ENCODE measurements at places on chromosomes 1 and 21.

- DNase-seq, result no peak
Measured at GRCh38 chr1:24253571-24253970, 65.6 kb upstream of the GRHL3 start.

- DNase-seq, result no peak
Measured at GRCh38 chr1:157562515-157562914, 10.2 kb upstream of the FCRL5 start.

DNA sequence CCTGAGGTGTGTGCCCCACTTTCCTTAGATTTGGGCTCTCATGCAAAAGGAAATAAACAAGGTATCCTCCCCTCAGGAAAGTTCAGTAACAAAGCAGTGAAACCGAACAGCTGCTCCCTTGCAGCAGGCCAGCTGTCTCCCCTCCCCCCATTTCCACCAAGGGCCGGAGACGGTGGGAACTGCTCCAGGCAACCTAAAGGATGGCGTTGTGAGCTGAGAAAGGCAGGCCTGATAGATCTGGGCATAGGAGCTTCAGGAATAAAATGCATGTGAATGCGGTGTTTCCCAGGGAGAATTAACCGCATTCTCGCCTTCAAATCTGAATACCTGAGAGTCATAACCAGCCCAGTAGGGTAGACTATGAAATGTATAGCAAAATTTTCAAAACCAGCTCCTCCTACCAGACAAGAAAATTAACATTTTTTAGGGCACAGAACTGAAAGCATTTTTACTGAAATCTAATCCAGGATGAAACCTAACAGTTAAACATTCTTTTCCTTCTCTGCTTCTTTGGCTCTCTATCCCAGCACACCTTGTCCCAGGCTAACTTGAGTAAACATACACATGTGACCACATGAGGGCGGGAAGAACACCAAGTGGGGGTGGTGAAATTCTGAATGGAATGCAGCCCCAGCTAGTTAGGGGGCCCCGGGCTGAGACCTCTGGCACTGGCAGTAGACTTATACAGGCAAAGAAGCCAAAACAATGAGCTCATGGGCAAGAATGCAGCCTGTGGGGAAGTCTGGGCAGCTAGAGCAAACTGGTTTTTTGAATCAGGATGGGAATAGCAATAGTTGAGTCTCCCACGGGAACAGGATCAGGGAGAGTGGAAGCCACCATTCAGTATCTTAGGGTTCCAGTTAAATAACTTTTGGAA is 11.5 kb downstream of the MCL1 start:
- no peak for DNase-seq

DNA sequence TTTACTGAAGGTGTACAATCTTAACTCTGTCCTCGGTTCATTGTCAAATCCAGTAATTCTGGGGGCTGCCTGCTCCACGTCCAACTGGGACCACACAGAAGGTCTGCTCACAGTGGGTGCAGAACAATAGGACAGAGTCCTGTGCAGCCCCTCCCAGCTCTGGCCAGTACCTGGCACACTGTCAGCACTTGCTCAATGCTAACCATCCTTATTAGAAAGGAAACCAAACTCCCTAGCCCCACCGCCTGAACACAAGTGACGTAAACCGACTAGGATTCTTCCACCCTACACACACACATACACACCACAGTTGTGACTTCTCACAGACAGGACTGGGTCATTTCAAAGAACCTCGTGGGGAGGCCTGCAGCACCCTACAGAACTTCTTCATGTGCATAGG is 5.2 kb downstream of the BCAR3 start:
- DNase-seq, result no peak

DNA sequence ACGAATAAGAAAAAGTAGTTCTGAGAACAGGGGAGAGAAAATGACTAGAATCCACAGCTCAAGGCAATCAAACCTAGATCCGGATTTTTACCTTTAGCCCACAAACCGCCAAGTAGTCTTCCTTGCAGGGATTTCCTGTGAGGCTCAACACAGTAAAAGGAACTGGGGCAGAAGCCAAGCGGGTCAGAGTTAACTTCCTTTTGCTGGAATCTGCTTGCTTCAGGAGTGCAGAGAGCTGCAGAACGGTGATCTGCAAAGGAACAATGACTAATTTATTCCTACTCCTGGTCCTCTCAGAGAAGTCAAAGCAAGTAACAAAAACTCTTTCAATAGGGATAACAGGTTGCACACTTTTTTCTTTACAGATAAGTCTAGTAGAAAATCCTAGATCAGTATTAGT is 53.4 kb downstream of the UBR4 start:
- DNase-seq, result no peak

DNA sequence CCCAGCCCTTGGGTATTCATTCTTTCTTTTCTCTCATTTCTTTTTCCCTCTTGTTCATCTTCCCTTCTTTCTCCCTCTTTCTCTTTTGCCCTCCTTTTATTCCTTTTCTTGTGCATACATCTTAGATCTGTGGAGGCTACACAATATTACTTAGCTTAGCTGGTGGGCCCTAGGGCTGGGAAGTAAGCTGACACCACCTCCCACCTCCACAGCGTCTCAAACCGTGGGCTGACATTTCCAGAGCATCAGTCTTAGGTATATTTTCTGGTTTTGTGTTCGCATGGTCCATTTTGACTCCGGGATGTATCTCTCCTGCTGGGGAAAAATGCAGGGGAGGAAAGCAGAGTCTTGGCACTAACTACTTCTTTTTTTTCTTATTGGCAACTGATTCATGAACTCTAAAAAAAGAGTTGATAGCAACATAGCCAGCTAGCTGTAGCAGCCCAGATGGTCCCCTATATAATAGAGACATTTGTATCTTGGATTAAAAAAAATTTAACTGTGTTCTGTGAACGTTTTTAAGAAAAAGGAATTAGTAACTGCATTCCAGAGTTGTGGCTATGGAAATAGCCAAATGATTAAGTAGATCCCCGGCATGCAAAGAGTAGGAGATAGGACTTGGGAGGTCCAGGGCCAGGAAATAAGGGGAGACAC is 15.5 kb downstream of the CNIH3 start:
- no peak for DNase-seq

DNA sequence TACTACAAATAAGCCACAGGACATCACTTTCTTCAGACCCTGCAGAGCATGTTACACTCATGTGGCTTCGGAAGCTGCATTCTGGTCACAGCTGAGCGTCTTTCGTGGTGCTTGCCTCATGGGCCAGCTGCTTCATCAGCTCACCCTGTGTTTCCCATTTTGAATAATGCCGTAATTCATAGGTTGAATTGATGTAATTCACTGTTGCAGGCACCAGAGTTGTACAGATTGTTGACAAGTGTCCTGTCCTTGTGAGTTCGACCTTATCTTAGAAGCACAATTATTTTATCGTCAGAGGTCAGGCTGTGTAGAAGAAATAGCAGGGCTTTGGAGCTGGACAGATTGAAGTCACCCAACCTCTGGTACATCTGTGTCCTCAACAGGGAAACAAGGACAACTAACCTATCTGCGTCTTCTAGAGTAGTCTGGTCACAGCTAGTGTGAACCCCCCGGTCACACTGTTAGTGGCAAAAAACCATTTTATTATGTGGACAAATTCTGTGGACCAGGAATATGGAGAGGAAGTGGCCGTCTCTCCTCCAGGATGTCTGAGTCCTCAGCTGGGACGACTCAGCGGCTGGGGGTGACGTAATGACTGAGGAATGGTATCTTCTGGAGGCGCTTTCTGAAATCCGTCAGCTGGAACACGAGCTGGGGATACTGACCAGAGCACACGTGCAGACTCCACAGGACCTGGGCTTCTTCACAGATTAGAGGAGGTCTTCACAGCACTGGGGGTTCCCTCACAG is 17.8 kb downstream of the PKNOX1 start:
- no peak for DNase-seq

DNA sequence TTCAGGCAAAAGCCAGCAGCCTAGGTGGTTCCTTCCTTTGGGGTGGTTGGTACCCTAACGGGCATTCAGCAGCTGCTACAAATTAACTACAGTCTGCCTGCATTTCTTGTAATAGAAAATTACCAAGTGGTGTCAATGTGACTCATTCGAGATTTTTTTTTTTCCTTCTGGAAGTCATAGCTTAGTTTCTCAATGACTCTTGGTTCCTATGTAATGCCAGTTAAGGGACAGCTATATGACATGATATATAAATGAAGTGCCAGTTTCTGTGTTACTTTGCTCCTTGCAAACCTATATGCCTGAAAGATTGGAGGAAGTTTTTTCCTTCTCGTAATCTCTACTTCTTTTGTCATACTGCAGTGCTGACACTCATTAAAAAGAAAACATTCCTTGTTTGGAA is 2.6 kb downstream of the MGST3 start:
- DNase-seq, result no peak

DNA sequence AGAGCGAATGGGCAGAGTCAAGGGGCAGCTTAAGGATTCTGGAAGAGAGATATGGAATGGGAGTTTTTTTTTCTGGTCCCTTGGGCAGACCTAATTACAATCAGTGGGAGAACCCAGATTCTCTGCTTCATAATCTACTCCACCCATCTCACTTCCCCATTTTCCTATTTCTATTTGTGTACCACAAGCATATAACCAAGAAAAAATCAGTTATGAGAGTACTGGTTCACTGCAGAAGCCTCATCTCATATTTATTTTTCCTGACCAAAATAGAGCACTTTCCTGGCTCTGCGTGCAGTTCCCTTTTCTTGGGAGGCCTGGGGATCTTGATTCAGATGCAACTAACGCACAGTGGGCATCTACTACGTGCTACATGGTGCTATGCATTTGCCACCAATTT is 82.2 kb upstream of the SLFNL1 start:
- DNase-seq, result no peak

GRCh38 chr1:185636848-185637247 is 97.3 kb upstream of the HMCN1 start:
- no peak for DNase-seq

DNA sequence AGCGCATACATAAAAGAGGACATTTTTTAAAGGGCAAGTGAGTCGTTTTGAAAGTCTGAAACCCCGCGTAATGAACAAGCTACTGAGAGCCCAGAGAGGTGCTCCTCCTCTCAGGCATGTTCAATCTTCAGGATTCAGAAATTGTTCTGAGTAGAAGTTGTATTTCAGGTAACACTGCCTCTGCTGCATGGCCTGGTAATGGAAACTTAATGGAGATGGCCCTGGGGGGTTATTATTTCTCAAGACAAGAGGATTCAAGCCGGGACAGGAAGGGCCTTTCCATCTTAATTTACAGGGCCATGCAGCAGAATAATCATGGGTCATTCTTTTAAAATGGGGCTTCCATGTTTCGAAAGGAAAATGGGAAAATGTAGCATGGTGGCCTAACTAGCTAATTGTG is 42.1 kb upstream of the MARK1 start:
- DNase-seq, result no peak

DNA sequence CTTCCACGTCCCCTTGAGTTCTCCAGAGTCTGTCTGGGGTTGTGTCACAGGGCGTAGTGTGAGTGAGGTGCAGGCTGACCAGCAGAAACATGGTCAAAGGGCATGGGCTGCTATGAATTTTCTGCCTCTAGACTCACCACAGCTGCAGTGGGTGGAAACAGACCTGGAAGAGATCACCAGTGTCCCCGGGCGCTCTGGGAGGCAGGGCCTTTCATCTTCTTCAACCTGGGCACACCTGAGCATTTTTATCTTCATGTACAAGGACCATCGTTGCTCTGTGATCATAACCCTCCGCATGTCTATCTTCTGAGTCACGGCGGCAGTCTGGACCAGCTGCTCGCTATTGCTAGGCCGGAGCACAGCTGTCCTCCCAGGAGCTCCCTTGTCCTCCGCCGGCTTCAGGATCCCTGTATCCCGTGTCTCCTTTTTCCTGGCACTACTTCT is 29.6 kb downstream of the DEGS1 start:
- no peak for DNase-seq

DNA sequence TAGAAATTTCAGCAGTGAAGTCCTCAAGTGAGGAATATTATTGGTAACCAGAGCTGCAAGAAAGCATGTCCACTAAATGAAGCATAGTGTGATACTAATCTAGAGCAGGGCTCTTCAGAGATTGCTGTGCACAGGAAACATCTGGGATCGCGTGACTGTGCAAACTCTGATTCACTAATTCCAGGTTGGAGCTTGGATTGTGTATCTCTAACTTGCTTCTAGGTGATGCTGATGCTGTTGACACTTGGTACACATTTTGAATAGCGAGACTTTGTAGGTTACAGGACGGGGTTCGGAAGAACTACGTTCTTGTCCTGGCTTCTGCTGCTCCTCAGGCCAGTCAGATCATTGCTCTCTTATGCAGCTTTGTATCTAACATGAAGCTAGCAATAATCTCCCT is 66.5 kb downstream of the PRRX1 start:
- no peak for DNase-seq

GRCh38 chr1:239682046-239682445 is 295.7 kb downstream of the CHRM3 start:
- DNase-seq, result no peak
